ENCODE measurements at places on chromosomes 5 and 9. TPM values are rescaled to one million over a fixed set of nuclear protein-coding genes. Genes with fewer than 3 reads are reported as not detected.

Gene MYO10
- total RNA-seq = 103 TPM

Gene FRRS1L
- total RNA-seq = not detected

Gene PRRX2
- total RNA-seq = 34.2 TPM

Gene CMYA5
- 0.31 TPM for total RNA-seq

DNA sequence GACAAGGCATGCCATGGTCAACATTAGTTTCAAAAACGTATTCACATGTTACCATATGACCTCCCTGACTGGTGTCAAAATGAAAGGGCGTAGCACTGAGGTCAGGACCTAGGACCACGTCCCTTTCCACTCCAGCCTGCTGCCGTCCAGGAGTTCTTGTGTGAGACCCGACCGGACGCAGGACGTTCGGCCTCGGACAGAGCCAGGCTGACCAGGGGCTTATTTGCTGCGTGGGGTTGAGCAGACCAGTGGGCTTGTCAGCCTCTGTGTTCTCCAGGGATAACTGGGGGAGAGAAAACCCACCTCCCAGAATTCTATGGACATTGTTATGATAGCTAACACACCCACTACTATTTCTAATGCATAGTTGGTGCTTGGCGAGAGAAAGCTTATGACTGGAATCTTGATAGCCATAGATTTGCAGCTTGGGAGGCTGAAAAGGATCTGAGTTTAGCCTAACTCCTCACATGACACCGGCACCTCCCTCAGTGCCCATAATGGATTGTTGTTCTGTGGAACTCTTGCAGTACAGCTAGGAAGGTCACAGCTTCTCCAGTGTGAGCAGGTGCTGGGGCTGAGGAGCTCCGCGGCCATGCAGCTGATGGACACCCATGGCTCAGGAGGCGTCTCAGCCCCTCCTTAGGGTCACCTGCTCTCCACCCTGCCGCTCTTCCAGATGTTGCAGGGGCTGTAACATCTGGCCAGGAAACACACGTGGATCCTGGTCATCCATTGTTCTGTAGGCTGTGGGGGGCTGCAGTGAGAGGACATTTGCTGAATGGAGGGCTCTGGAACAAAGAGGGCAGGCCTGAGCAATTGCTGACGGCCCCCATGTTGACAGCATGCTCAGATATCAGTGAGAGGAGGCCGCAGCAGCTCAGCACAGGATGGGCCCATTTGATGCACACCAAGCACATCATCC, 368.4 kb downstream of the IRX2 start:
- DNase-seq = no peak

- no peak for DNase-seq
These were observed 66.6 kb upstream of the HAND1 start for GRCh38 chr5:154544646-154545045.

DNA sequence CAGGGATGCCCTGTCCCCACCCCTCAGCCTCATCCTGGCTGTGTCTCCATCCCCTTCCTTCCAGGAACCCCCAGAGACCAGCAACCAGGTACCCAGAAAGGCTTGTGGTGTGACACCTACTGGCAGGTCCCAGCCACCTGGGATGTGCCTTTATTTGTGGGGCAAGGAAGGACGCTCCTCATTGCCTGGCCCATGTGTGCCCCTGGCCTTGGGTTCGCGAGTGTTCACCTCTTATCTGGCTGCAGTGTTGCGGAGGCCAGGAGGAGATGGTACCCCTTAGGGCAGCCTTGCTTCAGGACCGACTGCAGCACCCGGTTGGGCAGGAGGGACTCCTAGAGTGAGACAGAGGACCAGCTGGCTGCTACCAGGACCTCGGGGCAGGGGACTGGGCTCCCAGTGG, 8.8 kb downstream of the C9orf50 start:
- no peak for DNase-seq

DNA sequence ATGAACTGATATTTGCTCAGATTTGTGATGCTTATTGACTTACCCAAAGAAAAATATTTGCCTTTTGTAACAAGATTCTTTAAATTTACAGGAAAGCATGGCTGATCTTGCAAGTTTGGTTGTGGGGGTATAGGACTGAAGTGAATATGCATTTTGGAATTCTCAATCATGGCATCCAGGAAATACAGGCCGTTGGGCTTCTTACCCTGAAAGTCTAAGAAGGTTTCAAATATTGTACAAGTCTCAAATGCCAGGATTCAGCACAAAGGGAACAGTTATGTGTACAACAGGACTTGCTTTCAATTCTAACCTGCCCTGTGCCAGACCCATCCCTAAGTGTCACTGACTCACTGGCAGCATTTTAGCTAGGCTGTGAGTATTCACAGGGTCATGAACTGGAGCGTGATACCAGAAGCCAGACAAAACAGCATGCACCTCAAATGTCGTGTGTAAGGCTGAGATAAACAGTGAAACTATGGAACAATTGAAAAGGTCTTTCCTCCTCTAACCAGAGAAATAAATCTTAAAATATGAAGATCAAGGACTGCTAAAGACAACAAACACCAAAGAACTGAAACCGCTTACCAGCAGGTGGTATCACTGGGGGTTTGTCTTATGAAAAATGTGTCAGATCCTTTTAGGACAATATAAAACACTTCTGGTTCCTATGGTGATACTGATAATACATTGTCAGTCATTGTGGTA, 168.6 kb upstream of the RGMB start:
- no peak for DNase-seq

GRCh38 chr5:38601863-38602298, 45.4 kb upstream of the LIFR start:
- peak; percentile 49 for DNase-seq

DNA sequence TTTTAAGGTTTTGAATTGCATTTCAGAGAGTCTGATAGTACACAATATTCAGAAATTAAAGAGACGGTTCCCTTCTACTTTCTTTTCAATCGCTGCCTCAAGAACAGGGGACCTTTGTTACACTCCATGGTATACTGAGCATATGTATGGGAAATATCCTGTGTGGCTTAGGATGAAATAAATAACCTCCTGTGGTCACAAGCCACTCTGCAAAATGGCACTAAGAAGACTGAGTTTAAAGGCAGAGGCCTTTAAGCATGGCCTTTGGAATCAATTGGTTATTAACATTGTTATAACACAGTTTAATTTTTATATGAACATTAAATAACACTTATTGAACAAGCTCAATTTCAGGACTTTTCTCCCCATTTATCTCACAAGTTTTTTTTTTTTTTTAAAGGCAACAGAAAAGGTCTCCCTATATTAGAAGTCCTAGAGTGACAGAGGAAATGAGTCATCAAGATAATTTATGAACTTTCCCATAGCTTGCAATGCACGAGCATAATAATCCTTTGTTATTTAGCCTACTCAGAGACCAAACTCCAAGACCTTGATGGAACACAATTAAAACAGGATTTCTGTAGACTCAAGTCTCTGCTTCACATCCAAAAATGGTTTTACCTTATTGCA, 341.9 kb downstream of the TMEM167A start:
- DNase-seq = no peak

- no peak for DNase-seq
These were observed 38.5 kb downstream of the CYSTM1 start for GRCh38 chr5:140213370-140213983.

- DNase-seq = no peak
These were observed 40.4 kb upstream of the UNC5A start for GRCh38 chr5:176769911-176770310.

DNA sequence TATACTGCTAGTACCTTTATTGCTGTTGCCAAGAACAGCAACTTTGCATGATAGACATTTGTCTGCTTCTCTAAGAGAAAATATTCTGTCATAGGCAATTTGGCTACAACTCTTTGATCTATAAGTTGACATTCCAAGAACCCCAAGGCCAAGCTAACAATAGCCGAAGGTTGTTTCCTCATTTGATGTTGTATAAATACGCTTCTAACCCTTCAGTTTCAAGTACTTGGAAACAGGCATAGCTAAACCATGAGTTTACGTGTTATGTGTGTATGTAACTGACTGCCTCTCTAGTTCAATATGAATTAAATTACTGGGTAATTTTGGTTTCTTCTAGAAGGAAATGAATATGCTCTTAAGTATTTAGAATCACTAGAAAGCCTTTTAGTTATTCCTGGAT, 1034.0 kb downstream of the TLE4 start:
- DNase-seq = no peak

DNA sequence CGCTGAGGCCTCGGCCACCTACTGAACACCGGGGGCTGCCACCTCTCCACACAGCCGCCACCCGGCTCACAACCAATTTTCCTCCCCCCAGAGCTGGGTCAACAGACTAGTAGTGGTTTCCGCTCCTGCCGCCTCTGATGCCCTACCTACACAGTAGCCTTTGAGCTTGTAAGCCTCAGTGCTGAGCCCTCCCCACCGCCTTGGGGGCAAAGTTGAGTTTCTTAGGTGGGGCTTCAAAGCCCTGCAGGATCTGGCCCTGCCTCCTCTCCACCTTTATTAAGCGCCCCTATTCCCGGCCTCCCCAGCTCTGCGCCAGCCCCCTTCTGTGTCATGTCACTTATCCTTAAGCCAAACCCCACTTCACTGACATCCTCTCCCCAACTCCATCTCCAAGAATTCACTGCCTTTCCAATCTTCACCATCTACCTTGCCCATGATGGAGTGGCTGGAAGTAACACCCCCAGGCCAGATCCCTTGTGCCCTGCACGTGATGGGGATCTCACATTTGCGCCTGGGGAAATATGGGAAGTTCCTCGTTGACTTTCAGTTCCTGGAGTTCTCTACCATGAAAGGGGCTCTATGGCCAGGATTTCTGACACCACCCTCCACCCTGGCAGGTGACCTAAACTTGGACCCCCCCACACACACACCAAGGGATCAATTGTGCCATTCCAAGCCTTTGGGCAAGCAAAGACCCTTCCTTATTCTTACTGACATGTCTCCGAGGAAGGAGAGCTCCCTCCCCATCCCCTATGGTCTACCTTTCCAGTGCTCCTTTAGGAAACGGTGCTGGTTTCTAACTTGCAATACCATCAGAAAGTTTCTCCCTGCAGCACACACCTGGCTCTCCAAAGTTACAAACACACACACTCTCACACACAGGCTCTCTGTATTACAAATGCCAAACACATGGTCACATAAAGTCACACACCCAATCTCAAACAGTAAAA, 2.7 kb upstream of the CNTFR start:
- no peak for DNase-seq

- DNase-seq = peak; percentile 45
These were observed 518 bp downstream of the SPRY4 start for GRCh38 chr5:142324136-142324870.

DNA sequence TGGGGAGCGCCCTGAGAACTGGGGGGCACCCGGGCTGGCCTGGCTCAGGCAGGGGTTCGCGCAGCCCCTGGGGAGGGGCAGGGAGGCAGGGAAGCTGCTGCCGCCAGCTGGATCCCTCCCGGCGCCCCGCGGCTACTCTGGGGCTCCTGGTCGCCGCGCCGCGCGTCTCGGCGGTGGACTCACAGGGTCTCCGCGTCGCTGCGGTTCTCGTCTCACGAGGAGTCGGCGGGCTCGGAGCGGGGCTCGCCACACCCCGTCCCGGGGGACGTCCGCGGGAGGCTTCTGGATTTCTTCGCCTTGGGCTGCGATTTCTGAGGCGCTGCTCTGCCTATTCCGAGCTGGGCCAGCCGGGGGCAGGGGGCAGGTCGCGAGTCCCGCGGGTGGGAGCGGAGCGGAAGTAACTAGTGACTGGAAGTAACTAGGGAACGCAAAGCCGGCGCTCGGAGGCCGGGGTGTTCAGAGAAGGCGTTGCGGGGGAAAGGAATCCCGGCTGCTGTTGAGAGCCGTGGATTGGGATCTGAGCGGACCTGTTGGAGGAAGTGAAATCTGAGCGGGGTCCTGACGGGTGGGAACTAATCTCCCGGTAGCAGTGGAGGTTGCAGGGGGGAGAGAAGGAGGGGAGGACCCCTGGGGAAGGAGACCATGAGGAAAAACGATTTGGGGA, 511 bp downstream of the CYSTM1 start:
- peak; percentile 50 for DNase-seq

- DNase-seq = no peak
These were observed 250.4 kb downstream of the NSG2 start for GRCh38 chr5:174295702-174296436.

GRCh38 chr5:143316844-143317631, 86.4 kb downstream of the NR3C1 start:
- no peak for DNase-seq

DNA sequence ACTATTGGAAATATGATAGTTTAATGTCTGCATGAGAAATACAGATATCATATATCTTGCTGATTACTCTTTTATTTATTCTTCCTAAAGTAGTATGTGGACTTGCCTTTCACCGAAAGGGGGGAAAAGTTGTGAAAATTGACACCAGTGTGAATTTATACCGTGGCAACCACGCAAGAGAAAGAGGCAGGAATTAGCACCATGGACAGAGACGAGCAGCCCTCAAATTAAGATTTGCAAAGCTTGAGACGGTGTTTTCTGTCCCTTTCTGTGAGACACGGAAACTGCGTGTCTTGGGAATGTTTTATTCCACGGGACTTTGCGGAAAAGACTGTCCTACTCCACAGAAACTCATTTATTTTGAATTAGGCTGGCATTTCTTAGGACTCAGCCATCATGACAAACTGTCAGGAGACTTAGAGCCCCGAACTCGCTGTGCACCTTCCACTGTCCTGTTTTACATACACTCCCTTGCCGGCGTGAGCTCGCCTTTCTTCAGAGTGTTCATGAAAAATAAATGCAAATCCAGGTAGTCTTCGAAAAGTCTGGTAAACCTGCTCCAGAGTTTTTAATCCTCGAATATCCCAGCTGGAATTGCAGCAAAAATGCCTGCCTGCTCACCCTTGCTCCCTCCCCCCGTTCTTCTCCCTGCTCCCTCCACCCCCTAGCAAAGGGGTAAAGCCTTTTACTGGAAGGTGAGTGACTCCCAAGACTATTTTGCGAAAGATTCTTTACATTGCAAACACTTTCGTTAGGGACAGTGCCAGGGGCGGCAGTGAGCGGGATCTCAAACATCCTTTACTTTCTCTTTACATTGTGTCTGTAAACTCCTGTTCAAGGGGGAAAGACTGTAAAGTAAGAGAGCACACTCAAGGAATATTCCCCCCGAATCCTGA, 3.8 kb upstream of the ELAVL2 start:
- no peak for DNase-seq

DNA sequence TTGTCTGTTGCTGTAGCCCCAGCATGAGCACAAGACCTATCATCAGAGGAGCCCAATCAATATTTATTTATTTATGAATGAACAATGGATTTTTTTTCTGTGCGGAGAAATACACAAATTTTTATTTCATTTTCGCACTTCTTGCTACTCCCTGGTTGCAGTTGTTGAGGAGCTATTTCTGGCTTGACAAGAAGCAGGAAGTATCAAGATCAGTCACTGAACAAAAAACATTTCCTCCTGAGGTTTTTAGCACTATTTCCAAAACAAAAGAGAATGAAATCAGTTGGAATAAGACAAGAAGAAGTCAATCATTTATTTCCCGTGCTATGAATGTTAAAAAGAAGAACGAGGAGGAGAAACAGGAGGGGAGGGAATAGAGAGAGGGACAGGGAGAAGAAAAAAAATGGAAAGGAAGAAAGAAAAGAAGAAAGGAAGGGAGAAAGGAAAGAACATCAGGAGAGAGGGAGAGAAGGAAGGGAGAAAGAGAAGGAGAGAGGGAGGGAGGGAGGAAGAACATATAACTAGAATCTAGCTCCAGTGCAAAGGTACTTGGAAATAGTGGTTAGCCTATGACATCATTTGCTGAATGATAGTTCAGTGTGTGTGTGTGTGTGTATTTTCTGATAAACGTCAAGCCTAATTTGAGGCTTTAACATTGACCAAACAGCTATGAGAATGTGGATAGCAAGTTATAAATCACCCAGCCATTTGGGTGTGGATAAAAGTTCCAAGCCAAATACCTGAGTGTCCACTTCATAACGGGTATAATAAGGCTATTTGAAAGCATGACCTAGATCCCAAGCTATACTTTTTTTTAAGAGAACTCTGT, 586.0 kb downstream of the EBF1 start:
- DNase-seq = no peak

GRCh38 chr9:5492965-5493678, 17.2 kb upstream of the PDCD1LG2 start:
- DNase-seq = no peak

GRCh38 chr5:116947691-116948528, 373.3 kb upstream of the SEMA6A start:
- DNase-seq = no peak
